ENCODE measurements at places on chromosomes 2 and 18.

GRCh38 chr2:164779383-164780057 is 62.1 kb downstream of the COBLL1 start:
- DNase-seq, result no peak

DNA sequence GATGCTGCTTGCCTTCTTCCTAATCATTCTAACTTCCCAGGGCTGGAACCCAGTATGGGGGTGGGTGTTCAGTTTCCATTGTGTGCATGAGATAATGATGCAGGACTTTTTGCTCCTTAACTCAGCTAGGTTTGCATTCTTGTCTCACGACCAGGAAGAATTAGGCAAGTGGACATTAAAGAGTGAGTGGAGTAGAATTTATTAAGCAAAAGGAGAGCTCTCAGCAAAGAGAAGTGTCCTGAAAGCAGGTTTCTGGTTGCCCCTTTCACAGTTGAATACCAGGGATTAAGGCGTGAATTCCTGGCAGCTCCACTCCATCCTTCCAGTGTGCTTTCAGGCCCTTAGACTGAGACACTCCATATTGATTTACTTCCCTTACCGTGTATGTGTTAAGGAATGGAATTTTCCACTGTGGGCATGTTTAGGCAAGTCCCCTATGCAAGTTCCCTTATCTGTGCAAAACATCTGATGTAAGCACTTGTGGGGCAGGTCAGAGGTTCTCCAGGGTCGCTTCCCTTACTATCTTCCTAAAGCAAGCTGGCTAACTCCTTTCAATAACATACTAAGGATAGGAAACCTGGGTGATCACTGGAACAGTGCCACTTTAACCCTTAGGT is 126.5 kb downstream of the GPR39 start:
- DNase-seq, result no peak

GRCh38 chr2:39483534-39483933 is 46.4 kb upstream of the MAP4K3 start:
- DNase-seq, result no peak

- no peak for DNase-seq
These were observed 475.0 kb upstream of the POU3F3 start for GRCh38 chr2:104378853-104379374.

DNA sequence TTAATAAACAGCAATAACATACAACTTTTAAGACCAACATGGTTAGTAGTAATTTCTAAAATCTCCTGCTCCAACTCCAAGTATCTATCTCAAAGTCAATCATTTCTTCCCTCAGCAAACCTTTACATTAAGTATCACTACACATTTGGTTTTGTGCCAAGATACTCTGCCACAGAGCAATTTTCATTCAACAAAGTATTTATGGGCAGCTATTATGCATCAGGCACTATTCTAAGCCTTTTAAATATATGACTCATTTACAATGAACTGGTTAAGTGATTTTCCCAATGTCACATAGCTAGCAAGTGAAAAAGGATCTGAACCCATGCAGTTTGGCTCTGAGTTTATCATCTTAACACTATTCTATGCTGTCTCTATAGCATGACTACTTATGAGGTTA is 264.3 kb downstream of the NOL4 start:
- no peak for DNase-seq
